ENCODE measurements at places on chromosomes 1 and 21.

DNA sequence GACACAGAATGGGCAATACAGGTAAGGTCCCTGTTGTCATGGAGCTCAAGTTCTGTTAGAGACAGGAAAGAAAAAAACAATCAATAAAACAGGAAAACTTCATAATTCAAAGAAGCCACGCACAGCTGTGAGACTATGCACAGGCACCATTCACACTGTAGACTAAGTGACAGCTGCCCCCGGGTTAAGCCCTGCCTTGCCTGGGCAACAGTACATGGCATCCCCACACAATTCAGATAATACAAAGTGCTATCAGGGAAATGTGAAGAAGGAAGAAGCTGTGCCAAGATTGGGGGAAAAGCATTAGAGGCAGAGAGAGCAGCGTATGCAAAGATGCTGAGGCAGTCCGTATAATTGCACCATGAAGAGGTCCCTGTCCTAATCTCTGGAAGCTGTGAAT lies 9.0 kb upstream of the KCNE2 start:
- no peak for DNase-seq

GRCh38 chr1:5989731-5990271 lies 2.4 kb downstream of the NPHP4 start:
- no peak for DNase-seq

GRCh38 chr1:84078108-84078841 lies 65.8 kb upstream of the PRKACB start:
- peak; percentile 18 for DNase-seq

DNA sequence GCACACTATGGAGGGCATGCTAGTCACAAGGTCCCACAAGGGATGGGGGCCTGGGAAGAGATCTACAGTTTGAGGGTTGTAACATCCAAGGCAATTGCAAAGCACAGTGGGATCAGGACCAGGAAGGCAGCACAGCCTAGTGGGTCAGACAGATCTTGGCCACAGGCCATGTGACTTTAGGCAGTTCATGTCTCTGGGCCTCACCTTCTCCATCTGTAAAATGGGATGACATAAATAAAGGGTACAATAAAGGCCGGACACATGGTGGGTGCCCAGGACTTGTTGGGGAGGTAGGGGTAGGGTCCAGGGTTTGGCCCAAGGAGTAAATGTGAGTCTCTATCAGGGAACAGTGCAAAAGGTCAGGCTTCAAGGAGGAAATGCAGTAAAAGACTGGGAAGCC lies 18.1 kb upstream of the IGSF21 start:
- DNase-seq = no peak

GRCh38 chr1:236687273-236687672 lies 974 bp downstream of the ACTN2 start:
- DNase-seq = no peak

- no peak for DNase-seq
Measured at GRCh38 chr1:3054474-3054873, 14.5 kb upstream of the PRDM16 start.

DNA sequence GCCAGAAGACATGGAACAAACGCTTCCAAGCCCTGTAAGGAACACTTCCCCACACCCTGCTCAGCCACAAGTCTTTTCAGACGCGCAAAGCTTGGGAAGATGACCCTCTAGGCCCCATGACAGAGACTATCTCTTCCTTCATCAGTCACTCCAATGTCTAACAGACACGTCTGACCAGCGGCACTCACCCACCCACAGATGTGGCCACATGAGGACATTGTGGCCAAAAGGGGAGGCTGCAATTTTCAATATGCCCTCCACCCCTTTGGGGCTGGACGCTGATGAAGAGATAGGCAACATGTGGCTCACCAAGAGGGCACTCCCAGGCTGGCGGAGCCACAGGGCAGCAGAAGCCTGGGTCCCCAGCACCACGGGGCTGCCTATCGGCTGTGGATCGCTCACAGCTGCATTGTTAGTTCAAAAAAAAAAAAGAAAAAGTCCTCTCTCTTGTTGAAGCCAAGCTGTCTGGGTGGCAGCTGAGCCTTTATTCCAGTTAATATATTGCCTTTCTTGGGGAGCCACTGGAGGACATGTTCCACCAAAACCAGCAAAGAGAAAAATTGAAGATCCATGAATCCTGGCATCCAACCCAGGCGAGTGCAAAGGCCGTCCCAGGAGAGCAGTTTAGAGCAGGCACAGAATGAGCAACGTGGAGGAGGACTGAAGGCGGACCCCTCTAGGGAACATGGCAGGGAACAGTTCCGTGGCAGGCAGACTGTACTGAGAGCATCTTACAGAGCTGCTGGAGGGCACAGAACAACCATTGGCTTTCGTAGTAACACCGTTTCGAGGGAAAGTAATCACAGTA lies 52.7 kb upstream of the GPR153 start:
- no peak for DNase-seq

GRCh38 chr1:51372561-51372960 lies 42.2 kb upstream of the TTC39A start:
- no peak for DNase-seq

GRCh38 chr1:82449506-82450057 lies 648.8 kb downstream of the ADGRL2 start:
- no peak for DNase-seq

DNA sequence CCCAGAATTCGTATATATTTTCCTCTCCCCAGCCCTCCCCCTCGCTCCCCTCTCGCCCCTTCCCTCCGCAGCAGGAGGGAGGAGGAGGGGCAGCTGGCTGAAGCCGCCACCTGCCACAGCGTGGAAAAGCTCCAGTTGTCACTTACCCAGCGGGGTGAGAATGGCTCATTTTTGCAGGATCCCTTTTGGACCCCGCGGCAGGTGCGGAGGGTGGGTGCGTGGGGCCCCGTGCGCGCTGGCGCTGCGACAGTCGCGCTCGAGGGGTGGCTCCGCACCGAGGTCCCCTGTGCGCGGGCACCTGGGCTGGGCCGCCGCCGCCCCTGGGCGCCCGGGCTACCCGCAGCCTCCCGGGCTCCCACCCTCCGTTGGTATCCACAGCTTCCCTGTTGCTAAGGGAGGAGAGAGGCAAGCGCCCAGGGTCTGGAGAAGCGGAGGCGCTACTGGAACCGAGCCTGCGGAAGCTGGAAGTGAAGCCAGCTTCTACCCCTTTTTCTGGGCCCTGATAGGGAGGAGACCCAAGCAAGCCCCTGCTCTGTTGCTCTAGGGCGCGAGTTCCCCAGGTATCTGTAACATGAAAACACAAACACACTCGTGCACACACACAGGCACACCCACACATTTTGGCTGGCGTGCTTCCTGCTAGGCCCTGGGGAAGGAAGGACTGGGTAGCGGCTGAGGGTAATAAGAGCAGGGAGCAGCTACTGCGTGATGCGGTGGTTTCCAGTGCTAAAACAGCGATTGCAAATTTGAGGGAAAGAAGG lies at the start of gene ERICH3:
ERICH3 (minus strand) TSS at position 442 of the 761 bp plus-strand sequence; CDS start at position 169, 273 bp downstream.
- peak; percentile 59 for DNase-seq

DNA sequence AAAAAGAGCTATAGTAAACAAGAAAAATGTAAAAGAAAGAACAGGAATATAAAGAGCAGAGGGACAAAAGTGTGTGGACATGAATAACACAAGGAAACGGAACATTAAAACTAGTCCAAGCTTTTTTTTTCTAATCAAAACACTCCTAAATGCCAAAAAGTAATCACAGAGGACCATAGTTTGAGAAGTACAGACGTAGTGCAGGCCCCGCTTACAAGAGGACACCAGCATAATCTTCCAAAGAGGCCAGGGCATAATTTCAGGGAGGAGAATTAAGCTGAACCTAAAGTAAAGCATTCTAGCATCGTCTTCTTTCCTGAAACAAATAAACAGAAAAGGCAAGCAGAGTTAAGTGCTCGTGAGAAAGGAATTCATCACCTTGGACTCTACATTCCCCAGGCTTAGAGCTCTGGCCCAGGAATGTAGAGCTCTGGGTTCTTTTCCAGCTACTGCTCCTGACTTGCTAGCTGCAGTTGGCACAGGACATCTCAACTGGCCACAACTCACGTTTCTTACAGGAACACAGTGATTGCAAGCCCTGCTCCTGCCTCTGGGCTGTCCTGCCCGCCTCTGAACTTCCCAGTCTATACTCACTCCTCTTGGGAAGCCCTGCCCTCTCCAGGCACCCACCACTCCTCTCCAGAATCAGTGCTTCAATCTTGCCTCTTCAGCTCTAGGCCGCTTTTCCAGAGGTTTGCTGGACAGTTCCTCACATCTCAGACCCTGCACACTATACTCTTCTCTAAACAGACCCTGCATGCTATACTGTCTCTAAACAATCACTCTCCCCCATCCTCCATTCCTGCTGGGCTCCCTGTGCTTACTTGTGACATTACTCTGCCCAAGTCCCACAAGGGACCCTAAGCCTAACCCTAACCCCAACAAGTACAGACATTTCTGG lies 9.8 kb downstream of the RGS8 start:
- no peak for DNase-seq

DNA sequence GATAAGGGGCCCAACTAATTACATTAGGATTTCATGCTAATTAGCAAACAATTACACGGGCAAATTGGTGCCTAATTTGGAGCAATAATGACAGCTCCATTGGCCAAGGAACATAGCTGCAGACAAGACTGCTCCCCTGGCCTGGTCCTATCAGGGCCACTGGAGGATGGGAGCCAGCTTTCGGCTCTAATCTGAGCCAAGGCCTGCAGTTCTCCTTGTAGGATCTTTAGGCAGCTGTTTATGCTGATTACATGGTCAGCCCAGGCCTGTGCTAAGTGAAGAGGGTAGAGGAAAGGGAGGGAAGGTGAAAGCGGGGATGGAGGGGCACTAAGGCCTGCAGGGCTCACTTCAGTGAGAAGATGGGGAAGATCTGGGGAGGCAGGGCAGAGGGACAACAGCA lies 12.4 kb upstream of the ADGRB2 start:
- DNase-seq = no peak

DNA sequence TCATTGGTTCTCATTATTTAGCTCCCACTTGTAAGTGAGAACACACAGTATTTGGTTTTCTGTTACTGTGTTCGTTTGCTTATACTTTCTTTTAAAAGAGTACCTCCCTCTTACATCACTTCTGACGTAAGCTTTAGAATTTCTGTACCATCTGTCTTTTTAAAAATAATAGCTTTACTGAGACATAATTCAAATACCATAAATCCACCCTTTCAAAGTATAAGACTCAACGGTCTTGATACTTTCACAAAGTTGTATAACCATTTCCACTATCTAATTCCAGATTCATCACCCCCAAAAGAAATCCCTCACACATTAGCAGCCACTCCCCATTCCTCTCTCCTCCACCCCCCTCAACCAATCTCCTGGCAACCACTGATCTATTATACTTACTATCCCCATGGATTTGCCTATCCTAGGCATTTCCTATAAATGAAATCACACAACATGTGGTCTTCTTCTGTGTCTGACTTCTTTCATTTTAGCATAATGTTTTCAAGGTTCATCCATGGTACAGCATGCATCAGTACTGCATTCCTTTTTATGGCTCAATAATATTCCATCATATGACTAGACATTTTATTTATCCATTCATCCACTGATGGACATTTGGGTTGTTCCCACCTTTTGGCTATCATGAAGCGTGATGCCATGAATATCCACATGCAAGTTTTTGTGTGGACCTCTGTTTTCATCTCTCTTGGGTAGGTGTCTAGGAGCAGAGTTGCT lies 104.7 kb downstream of the HLCS start:
- no peak for DNase-seq

Data from NCI-H1694 treated with DMSO at 0.1 percent for 48 hours (cell line).